ENCODE measurements at places on chromosomes 13 and 19.

GRCh38 chr13:79290595-79291244 is 115.3 kb downstream of the RBM26 start:
- no peak for DNase-seq

GRCh38 chr13:85277748-85278147 is 521.5 kb downstream of the SLITRK6 start:
- DNase-seq, result no peak

GRCh38 chr13:53136554-53137215 is 108.1 kb downstream of the OLFM4 start:
- DNase-seq, result no peak

GRCh38 chr13:113838711-113839201 is 25.1 kb downstream of the GAS6 start:
- no peak for DNase-seq

- DNase-seq, result no peak
These were observed 173.2 kb downstream of the DLEU7 start for GRCh38 chr13:50670272-50670671.

GRCh38 chr13:19152403-19152802 is 29.2 kb downstream of the TUBA3C start:
- no peak for DNase-seq

- no peak for DNase-seq
These were observed 14.4 kb upstream of the GIPR start for GRCh38 chr19:45653634-45654033.

- peak; percentile 49 for DNase-seq
These were observed 90.5 kb upstream of the SLC15A1 start for GRCh38 chr13:98842858-98843481.

DNA sequence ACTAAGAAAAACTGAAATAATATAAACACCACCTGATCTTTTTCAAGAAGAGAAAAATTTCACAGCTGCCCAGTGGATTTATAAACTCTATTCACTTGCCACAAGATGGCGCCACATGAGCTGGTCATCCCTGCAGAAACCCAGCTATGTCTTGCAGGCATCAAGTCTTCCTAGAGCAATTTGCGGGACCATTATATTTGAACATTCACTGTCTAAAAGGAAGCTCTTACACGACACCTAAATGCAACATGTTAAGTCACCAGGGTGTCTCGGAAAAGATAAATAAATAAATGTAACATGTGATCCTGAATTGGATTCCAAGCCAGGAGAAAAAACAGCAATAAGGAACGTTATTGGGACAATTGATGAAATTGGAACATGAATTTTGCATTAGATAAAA is 20.3 kb upstream of the AKT2 start:
- DNase-seq, result peak; percentile 80

GRCh38 chr19:398719-399118 is 10.2 kb downstream of the C2CD4C start:
- no peak for DNase-seq

DNA sequence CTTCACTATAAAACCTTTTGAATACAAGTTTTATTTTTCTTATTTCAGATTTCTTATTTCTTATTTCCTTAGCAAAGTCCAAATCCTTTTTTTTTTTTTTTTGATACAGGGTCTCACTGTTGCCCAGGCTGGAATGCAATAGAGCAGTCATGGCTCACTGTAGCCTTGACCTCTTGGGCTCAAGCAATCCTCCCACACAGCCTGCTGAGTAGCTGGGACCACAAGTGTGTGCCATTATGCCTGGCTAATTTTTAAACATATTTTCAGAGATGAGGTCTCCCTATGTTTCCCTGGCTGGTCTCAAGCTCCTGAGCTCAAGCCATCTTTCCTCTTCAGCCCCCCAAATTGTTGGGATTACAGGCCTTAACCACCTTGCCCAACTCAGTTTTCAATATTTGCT is 334.3 kb downstream of the DLEU7 start:
- DNase-seq, result no peak

DNA sequence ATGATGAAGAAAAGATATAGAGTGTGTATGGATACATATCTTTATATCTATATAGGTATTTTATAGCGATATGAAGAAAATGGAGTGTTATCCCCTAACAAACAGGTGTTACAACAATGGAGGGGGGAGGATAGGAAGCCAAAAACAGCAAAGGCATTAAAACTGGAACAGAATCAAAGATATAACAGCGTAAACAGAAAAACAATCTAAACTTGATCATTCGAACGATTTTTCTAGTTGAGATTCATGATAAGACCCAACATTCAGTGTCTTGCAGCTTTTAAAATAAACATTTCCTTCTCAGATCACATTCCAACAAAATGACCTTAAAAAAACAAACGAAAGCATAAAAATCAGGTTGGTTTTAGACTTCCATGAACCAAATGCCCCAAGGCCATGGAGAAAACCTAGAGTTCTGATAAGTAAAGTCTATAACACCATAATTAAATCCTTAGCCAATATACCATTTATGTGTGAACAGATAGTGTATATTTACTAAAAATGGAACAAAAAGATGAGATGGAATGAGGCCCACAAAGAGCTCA is 55.7 kb downstream of the CAB39L start:
- no peak for DNase-seq

DNA sequence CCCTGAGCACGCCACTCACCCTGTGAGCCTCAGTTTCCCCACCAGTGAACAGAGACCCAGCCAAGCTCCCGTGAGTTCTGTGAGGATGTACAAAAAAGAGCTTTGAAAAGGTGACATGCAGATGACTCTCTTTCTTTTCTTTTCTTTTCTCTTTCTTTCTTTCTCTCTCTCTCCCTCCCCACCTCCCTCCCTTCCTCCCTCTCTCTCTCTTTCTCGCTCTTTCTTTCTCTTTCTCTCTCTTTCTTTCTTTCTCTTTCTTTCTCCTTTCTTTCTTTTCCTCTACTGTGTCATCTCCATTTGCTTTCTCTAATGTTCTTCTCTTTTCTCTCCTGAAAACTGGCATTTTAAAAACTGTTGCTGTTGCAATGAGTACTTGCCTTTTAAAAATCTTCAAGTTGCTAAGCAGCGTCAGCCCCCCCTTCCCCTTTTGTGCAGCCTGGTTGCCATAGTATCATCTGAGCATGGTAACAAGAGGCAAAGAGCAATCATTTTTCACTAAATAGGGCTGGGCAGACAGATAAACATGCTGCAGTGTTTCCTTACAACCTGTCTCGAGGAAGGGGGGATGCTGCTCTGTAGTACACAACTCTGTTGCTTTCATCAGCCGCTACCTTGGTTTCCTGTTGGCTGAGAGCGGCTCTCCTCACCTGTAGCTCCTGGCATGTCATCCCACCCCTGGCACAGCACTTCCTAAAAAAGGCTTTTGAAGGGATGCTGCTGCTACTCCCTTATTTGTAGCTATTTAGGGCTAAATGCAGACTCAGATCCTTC is 108.7 kb upstream of the MBNL2 start:
- DNase-seq, result no peak

DNA sequence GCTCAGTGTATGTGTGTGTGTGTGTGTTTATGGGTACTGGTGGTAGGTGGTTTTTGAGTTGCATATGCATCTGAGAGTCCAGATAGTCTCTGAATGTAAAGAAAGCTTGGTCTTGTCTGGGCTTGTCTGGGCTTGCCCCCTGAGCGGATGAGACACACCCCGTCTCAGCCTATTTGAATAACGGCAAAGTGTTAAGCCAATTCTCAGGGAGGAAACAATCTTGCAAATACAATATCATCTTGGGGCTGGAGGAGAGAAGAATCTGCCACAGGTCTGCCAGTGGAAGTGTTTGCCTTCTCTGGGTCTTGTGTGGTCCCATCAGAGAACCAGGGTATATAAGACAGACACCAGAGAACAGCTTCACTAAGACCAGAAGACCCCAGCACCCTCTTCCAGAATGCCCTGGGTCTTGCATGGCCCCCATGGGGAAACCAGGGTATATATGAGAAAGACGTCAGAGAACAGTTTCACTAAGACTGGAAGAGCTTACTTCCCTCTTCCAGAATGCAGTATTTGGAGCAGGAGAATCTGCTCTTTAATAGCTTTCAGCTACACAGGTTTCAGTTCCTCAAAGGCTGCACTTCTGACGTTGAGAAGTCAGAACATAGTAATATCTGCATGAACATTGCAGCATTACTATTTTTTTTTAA is 13.3 kb downstream of the CD70 start:
- no peak for DNase-seq

- no peak for DNase-seq
These were observed 252.6 kb downstream of the SLITRK5 start for GRCh38 chr13:87923753-87924152.

DNA sequence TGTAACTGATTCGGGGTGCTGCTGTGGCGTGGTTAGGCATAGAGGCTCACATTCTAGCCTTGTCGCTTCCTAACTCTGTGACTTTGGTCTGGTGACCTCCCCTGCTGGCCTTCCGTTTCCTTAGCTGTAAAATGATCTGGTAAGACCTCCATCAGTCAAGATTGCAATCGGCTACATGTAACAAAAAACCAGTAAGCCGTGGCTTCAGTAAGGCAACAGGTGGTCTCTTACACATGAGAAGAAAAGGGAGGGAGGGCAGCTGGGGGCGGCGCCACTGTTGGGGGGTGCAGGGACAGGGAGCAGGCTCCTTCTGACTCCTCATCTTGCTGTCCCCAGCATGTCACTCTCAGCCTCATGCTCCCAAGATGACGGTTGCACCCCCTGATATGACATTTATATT is 148.0 kb downstream of the SIPA1L3 start:
- DNase-seq, result no peak

GRCh38 chr13:111652676-111653075 is 332.2 kb downstream of the TEX29 start:
- DNase-seq, result no peak

- DNase-seq, result no peak
These were observed 11.4 kb downstream of the CARD8 start for GRCh38 chr19:48244281-48244680.

DNA sequence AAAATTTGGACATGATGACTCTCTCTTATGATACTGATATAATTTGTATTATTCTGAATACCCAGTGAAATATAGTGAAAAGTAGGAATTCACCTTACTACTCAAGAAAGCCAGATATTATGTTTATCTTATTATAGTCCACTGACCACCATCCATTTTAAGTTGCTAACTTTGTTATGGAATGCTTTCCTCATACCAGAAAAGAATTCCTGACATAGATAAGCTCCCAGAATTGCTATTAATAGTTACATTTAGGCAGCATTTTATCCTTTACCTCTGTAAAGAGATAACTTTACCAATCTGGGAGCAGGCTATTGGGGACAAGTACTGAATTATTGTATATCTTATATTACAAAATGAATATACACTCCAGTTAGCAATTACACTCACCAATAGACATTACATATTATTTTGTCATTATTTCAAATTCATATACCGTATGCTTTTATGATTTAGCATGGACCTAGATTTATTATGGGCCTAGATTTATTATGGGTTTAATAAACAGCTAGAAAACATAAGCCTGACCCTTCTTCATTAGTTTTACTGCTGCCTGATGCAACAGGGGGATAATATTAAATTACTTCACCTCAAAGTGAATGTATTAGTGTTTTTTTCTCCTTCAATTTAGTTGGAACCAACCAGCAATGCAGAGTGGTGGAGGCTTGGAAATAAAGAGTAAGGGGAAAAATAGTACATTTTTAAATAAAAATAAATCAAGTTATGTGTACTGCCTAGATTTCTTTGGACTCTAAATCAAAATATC is 1886.1 kb downstream of the PCDH9 start:
- DNase-seq, result no peak

- no peak for DNase-seq
These were observed 150.7 kb downstream of the ABCC4 start for GRCh38 chr13:95150555-95150954.

- no peak for DNase-seq
These were observed 4.0 kb upstream of the ZNF628 start for GRCh38 chr19:55472463-55472862.

- DNase-seq, result no peak
These were observed 25.9 kb downstream of the ZSWIM9 start for GRCh38 chr19:48196321-48196763.

DNA sequence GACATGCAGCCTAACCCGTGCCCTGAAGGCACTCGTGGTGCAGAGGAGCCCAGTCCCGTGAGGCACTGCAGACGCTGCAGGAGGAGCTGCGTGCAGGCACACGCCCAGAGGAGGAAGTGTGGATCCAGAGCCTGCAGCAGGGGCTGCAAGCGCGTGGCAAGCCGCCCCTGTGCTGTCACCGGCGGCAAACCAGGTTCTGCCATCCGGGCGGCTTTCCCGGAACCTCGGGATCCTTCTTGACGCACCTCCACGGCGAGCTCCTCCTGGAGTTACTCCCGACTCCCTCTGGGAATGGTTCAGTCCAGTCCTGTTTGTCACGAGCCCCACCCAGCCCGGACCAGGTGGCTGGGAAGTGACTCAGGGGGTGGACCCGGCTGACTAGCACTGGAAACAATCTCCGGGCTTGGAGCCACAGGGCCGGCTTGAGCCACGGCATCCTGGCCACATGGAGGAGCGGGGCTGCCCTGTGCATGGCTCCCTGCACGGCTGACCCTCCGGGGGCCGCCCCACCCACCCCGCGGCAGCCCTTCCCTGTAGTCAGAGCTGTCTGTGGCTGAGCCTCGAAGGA is 10.2 kb downstream of the DPP9 start:
- no peak for DNase-seq

DNA sequence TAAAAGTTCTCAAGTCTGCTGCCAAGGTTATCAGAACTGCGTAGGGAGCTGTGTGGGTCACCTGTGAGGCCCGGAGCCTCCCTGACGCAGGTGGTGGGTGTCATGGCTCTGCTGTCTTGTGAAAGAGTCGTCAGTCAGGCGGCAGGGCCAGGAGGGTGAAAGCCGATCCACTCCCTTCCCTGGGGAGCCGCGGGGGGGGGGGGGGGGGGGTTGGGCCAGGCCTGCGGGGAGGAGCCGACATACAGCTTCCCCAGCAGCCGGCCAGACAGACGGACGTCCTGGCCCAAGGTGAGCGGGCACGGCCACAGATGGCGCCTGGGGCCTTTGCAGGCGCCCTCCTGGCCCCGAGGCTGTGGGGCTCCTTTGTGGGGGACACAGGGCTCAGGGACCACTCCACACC is 12.4 kb downstream of the SBNO2 start:
- DNase-seq, result no peak

DNA sequence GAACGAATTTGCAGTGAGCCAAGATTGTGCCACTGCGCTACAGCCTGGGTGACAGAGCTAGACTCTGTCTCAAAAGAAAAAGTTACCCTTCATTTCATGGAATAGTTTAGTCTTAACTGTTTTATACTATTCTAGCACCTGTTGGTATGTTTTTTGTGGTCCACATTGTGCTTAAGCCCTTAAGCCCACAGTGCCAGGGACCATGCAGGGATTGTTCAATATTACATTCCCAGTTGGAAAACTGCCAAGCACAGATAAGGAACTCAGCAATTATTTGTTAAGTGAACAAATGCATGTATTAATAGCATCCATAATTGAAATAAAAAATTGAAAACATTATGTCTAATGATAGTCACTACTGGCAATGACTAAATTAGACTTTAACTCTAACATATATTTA is 193.5 kb downstream of the PCDH17 start:
- DNase-seq, result no peak

DNA sequence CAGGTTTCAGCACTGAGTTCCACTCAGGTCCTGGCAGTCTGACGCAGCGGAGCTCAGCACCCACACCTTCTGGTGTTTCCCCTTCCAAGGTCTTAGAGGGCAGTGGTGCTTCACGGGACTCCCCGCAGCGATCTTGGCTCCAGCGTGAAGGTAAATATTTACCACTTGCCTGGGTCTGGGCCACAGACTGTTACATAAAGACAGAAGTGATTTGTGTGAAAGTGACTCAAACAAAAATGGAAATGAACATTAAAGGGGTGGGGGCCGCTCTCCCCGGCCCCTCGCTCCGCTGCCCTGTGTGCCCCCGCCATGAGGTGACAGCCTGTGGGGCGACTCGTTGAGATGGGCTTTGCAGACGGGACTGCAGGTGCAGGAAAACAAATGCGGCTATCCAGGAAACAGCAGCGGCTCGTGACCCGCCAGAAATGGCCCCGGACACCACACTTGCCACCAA is 55.0 kb downstream of the GGACT start:
- no peak for DNase-seq

All from stimulated activated effector memory CD8-positive, alpha-beta T cell treated with anti-CD3 and anti-CD28 coated beads, Interleukin-12 subunit alpha, Interleukin-12 subunit beta, amount 100 ng/mL, for 72 hours (primary cell).